ENCODE measurements at places on chromosomes 2 and 18.

GRCh38 chr2:32719933-32720716 is 92.3 kb downstream of the TTC27 start:
- DNase-seq, result no peak

- no peak for DNase-seq
Measured at GRCh38 chr2:110720547-110720946, 11.8 kb upstream of the ACOXL start.

- no peak for DNase-seq
Measured at GRCh38 chr18:67261931-67262552, 254.5 kb downstream of the DSEL start.

GRCh38 chr2:84924173-84925106 is 19.0 kb downstream of the TMSB10 start:
- DNase-seq, result no peak

- DNase-seq, result no peak
Measured at GRCh38 chr18:23186781-23187180, 51.5 kb downstream of the CABLES1 start.

DNA sequence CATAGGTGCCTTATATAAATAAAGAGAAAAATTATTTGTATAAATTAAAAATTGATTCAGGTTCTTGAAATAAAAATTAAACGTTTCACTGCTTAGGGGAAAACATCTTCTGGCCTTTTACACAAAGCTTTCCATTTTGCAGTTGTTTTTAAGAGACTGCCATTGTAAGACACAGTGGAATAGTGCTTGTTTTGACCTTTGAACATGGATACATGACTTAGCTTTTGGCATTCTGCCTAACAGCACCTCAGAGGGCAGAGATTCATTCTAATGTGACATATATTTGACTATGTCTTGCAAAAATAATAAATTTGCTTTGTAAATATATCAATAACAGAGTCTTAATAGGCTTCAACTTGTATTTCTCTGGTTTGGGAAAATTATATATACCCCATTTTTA is 142.1 kb downstream of the SLC4A10 start:
- DNase-seq, result no peak

- DNase-seq, result no peak
Measured at GRCh38 chr2:100716581-100716980, 103.4 kb upstream of the NPAS2 start.

DNA sequence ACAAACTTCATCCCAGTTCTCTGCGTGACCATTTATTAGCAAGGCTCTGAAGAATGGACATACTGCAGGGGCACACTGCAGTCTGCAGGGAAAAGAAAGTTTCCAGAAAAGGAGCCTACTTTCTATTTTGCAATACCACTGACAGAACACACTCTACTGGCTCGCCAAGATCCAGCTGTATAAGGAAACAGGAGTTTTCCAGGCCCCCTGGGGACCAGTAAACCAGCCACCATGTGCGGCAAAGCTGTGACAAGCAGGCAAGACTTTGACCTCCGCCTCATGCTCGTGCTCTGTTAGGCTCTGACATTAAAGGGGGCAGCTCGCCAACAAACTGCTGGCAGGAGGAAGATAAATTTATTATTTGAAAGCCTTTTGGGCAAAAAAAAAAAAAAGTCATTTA is 67.3 kb downstream of the CCBE1 start:
- no peak for DNase-seq

- DNase-seq, result no peak
Measured at GRCh38 chr2:71608034-71608433, 154.7 kb downstream of the DYSF start.

DNA sequence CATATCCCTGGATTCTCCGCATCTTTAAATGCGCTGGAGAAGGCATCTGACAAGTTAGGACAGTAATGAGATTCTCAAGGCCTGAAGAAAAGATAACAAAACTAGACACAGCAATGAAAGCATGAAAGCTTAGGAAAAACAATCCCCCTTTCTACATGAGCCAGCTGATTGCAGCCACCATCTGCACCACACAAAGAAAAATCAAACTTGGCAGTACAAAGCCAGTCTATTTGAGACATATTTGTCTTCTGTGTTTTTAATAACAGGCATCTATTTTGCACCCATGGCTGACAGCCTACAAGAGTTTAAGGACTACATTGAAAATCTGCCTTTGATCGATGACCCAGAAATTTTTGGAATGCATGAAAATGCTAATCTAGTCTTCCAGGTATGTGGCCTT is 83.6 kb downstream of the TRABD2A start:
- no peak for DNase-seq

DNA sequence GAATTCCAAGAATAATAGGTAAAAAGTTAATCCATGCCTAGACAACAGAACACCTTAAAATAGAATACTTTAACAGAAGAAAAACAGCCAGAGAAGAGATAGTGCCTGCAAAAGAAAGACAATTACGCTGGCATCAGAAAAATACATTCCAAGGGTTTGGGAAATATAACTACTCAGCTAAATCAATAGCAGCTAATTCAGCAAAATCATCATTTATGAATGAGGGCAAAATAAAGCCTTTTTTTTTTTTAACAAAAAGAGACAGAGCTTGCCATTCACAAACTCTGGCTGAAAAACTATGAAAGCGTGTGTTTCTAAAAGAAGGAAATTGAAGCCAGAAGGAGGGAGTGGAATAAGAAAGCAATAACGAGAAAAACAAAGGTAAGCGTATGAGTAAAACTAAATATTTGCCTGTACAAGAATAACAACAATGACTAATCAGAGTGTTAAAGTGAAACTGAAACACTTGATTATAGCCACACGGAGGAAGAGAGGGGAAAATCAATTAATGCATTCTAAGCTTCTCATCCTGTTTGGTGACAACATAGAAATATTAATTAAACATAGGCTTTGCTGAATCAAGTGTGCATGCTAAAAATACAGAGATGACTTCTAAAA is 90.2 kb downstream of the EHD3 start:
- DNase-seq, result no peak

DNA sequence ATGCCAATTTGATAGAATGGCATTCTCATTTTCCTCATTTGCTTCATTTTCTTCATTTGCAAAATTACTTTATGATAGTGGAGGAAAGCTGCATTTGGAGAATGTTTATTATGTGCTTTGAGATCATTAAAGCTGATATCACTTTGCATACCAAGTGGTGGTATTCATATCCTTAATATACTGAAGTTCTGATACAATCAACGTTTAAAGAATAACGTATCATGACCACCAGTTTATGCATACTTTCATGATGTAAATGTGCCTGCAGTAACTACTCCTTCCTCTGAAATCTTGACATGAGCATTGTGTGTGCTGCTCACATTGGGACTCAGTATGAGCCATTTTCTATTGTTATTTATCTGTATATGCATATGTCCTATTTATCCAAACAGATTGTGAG is 302.1 kb downstream of the ARHGAP15 start:
- DNase-seq, result no peak

DNA sequence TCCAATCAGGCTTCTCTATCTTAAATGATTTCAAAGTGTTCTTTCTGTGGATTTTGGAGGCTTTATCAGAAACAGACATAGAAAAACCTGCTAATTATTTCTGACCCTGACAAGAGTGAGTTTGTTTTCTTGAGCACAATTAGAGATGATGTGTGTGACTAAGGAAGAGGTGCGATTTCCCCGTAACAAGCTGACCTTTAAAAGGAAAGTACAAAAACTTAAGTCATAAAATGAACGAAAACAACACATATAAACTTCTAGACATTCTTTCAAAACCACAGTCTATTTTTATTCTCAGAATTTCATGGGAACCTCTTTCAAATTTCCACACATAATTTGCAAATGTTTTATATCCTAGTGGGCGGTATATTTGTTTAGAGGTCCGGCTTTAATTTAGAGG is 604.8 kb downstream of the CPS1 start:
- DNase-seq, result no peak

- DNase-seq, result no peak
Measured at GRCh38 chr2:225761396-225761795, 361.9 kb downstream of the NYAP2 start.

- DNase-seq, result no peak
Measured at GRCh38 chr18:34223893-34224422, 755 bp downstream of the NOL4 start.

DNA sequence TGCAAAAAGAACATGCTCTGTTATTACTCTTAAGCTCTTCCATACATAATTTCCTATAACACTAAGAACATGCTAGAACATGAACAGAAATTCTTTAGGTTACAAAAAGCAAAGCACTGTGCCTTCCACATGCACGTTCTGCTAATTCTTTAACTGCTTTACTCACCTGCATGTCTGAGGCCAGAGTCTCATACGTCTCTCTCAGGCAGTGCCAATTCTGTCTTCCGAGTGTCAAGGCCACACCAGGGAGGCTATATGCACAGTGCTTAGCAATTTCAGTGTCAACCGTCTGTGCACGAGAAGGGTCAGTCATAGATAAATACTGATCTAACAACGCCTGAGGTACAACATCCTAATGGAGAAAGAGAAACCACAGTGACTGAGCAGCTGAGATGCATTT is 55.1 kb downstream of the PPP4R1 start:
- DNase-seq, result no peak

DNA sequence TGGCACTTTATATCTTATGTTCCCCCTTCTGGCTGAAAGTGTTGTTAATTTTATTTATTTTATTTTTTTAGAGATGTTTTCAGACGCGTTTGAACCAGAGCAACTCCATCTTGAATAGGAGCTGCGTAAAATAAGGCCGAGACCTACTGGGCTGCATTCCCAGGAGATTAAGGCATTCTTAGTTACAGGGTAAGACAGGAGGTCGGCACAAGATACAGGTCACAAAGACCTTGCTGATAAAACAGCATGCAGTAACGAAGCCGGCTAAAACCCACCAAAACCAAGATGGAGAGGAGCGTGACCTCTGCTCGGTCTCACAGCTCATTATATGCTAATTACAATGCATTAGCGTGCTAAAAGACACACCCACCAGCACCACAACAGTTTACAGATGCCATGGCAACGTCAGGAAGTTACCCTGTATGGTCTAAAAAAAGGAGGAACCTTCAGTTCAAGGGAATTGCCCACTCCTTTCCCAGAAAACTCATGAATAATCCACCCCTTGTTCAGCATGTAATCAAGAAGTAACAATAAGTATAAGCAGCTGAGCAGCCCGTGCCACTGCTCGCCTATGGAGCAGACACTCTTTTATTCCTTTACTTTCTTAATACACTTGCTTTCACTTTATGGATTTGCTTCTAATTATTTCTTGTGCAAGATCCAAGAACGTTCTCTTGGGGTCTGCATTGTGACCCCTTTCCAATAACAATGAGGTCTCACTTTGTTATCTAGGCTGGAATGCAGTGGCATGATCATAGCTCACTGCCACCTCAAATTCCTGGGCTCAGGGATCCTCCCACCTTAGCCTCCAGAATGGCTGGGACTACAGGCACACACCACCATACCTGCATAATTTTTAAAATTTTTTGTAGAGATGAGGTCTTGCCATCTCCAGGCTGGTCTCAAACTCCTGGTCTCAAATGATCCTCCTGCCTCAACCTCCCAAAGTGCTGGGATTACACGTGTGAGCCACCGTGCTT is 55.9 kb downstream of the CACNB4 start:
- DNase-seq, result no peak

DNA sequence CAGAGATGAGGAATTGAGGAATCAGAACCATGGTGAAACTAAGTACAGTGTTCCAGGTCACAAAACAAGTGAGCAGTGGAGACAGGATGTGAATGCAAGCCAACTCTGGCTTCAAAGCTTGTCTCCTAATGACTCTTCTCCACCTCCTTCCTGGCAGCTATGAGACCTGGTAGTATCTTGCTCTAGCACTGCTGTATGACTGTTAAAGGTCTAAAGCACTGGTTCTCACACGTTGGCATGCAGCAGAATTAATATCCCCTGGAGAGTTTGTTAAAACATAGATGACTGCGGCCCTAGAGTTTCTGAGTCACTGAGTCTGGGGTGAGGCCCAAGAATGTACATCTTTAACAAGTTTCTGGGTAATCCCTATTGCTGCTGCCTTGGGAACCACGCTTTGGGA is 63.3 kb downstream of the SUCLG1 start:
- no peak for DNase-seq

DNA sequence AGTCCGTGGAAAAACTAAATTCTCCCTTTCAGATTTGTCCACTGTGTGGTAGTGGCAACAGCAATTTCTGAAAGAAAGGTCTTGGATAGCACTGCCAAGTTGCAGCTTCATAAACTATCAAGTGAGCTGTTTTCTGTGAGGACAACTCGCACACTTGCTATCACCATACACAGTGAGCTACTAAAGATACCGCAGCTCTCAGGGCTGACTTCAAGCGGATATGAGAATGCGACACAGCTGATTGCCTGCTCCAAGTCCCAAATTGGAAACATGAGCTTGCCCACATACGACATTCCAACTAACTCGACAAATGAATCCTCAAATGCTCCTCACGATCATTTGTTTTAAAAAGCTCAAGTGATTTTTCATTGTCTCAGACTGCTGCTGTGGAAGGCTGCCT is 46.2 kb downstream of the E2F6 start:
- no peak for DNase-seq

DNA sequence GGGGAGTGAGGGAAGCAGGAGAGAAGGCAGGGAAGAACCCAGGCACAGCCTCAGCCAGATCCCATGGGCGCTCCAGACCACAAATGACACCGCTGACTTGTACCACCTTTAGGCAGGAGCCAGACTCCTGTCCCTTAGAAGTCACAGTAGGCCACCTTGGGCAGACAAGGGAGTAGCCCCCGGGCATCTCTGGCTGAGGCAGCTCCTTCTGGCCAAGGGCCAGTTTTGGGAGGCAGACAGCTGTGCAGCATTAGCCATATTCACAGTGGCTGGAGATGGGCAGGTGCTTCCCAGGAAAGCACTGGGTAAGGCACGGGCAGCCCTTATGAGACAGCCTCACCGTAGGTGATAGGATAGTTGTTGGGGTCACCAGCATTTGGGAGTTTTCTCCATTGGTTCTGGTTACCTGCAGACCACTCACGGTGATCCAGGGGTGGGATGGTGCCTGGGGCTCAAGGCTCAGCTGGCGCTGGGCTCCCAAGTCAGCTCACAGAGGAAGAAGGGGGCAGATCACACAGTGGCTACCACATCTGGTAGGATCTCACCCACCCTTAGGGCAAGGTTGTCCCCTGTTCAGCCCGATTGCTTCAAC is 2.1 kb downstream of the ASTL start:
- DNase-seq, result no peak

GRCh38 chr2:129914538-129915302 is 64.7 kb upstream of the RAB6C start:
- DNase-seq, result no peak

DNA sequence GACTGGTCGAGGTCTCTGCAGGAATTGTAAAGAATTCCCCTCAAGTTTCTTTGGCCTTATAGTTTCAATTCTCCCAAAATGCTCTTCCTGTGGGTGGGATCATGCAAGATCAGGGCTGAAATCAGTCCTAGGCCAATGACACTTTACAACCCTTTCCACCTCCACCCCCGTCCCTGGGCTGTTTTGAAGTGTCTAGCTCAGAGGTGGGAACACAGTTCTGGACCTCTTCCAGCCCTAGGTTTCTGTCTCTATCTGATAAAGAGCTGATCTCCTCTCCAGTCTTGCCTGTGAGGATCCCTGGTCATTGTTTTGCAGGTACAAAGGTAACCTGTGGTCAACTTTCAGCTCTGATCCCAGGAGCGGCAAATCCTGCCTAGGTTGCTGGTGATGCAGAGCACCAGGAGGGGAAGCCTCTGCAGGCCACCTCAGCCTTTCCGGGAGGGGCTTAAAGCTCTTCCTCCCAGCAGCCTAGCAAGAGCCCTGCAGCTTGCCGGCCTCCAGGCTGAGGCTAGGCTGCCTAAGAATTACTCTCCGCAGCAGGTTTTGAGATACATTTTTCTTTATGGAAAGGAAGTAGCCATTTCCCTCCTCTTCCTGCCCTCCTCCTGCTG is 69.8 kb upstream of the WIPF1 start:
- DNase-seq, result no peak

Measured in T follicular helper cell (primary cell).